ENCODE measurements at places on chromosomes 6 and 20.

- no peak for DNase-seq
Measured at GRCh38 chr6:15526212-15526701, 136.6 kb downstream of the DTNBP1 start.

DNA sequence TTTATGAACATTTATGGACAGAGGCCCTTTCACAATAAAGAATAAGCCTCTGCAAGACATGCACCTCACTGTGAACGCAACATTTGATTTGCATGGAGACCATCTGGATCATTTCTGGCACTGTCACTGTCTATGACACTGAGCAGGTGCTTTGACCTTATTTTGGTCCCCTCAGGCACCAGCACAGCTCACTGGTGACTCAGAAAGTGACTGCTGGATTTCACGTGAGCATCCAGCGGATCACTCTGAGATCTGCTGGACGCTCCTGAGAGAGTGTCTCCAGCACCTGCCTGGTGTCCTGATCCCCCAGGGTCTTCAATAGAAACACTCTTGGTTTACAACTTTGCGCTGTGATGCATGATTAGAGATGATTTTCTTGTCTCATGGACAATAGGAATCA lies 375.7 kb downstream of the TENT5A start:
- DNase-seq = no peak

GRCh38 chr6:52666071-52666470 lies 4.8 kb upstream of the TMEM14A start:
- DNase-seq = no peak

DNA sequence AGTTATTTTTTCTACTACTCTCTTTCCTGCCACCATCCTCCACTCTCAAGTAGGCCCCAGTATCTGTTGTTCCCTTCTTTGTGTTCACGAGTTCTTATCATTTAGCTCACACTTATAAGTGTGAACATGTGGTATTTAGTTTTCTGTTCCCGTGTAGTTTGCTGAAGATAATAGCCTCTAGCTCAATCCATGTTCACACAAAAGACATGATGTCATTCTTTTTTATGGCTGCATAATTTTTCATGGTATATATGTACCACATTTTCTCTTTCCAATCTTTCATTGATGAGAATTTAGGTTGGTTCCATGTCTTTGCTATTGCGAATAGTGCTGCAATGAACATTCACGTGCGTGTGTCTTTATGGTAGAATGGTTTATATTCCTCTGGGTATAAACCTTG lies 237.9 kb upstream of the FERMT1 start:
- DNase-seq = no peak

DNA sequence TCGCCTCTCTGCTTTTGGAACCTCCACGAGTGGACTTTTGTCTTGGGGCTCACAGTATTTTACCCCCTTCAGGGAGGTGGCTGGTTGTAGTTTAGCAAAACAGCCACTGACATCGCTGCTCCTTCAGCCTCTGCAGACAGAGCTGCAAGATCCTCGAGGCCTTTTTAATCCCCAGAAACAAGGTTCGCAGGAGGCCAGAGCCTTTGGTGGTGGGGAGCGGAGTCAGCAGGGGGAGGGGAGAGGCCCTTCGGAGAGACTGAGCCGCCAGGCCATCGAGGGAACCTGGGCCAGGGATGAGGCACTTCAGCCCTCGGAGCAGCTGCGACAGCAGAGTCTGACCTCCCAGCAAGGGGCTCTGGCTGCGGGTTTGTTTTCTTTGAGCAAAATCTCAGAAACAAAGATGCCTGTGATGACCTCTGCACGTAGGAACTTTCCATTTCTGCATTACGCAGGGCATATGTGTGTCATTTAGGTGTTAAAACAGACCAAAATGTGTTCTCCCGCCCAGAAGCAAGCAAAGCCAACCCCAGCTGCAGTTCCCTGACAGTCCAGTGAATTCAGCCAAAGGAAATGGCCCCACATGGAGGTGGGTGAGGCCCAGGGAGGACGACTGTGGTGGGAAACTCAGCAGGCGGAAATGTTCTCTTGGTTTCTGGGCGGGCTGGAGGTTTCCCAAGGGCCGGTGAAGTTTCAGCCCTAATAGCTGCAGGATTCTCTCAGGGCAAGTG lies 171.2 kb upstream of the SULF2 start:
- DNase-seq = no peak

DNA sequence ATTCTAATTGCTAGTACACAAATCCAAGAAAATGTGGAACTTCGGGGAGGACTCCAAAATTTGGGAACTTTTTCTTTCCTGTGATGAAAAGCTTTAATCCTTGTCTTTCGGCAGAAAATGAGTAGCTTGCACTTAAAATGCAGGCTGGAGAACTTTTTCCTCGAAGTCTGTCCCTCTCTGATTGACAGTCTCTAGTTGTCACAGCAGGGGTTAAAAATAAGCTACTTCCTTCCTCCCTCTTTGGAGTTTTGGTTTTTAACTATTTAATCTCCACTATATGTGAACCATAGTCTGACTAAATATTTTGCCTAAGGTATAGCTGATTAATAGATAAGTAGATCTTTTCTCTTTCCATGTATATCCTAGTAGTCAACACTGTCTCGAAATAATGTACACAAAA lies 66.8 kb upstream of the MBOAT1 start:
- DNase-seq = no peak

- DNase-seq = no peak
Measured at GRCh38 chr6:109393157-109393885, 11.1 kb upstream of the CD164 start.

- no peak for DNase-seq
Measured at GRCh38 chr6:129542705-129543104, 167.3 kb downstream of the ARHGAP18 start.

DNA sequence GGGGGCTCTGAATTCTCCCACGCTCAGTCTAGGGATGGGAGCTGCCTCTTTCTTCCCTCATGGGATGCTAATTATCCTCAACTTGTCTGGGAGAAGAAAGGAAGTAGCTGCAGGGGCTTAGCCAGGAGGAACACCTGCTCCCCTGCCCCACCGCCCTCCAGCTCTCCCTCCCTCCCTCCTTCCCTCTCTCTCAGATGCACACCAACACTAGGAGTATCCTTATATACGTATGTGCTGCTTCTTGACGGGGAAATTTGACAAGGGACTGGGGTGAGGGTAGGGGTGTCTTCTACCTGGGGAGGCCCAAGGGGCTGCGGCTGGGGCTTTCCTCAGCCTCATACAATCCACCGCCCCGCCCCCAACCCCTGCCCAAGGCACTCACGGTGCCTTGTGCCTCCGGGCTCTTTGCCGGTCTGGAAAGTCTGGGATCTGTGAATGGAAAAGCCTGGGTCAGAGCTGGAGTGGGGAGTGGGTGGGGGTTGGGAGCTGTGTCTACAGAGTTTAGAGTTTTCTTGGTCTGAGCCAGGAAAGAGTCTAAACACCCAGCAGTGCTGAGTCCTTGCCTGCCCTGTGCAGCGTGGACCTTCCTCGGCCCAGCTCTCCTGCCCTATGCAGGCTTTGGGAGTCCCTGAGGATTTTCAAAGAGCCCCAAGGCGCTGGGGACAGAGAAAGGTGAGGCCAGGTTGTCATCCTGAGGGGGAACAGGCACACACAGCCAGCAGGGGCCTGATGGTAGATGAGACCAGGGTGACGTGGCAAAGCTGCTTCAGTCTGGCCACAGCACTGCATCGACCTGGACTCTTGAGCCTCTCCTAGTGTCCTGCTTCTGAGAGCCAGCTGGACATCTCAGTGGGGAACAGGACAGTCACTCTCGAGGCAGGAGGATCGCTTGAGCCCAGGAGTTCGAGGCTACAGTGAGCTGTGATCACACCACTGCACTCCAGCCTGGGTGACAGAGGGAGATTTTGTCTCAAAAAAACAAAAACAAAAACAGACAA lies 29.3 kb upstream of the EMILIN3 start:
- no peak for DNase-seq

DNA sequence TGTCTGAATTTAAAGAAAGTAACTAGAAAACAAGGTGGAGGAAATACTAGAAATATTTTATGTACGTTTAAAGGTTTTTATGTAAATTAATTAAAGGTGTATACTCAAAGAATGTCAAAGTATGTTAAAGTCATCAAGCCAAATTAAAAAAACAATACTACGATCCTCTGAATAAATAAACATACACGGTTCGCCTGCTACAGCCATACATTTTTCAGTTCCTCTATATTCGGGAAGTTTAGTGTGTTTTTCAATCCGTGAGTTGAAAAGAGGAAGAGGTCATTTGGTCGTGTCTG lies 626 bp downstream of the STX7 start:
- DNase-seq = no peak

DNA sequence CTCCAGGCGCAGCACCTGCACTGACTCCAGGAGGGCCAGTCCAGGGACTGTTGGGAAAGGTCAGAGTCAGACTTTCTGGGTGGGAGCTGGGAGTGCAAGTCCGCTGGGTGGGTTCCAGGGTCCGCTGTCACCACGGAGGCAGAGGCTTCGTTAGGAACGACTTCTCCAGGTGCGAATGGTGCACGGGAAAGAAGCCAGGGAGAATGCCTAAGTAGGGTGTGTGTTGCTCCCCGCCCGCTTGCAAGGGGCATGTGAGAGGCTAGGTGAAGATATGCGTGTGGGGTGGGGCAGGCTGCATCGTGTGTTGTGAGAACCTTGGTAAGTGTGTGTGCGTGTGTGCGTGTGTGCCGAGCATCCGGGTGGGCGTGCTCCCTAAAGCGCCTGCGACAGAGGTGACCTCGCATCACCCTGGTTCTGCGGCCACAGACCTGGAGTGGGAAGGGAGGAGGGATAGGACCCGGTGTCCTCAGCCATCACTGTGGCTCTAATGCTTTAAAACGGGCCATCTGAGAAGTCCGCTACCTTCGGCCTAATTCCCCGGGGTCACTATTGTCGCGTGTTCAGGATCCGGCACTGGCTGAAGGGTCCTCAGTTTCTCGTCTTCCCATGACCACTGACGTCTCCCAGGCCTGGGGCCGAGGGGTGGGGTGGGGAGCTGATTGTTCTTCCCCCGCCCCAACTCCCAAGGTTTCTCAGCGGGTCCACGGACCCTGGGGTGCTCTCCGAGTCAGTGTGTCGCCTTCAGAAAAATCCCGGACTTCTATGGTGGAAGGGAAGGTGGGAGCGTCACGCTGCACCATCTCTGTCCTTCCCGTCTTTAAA lies 6.1 kb downstream of the SLC32A1 start:
- no peak for DNase-seq

DNA sequence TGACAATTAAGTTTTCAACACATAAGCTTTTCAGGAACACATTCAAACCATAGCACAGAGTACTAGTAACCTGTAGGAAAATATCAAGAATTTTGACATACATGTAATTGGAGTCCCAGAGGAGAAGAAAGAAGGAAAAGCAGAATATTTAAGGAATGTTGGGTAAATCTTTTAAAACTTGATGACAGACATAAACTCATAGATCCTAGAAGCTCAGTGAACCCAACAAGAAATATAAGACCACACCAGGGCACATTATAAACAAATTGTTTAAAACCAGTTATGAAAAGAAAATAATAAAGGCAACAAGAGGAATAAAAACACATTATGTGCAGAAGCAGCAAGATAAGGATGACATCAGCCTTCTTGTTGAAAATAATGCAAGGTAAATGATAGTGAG lies 151.5 kb upstream of the ATXN1 start:
- DNase-seq = no peak

DNA sequence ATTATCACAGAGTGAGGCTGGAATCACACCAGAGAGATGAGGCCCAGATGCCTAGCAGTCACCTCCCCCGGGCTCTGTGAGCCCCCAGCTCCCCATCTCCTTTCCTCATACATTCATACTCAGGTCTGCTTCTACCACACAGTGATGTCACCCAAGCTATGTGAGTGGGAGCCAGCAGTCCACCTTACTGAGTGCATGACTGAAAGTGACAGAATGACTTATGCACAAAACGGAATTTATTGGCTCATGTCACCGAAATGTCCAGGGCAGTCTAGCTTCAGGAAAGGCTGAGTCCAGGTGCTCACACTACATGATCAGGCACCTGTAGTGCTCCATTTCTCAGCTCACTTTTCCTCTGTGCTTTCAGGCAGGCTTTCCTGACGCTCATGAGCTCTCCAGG lies 36.7 kb upstream of the CCN6 start:
- no peak for DNase-seq

- DNase-seq = no peak
Measured at GRCh38 chr6:140854318-140854717, 1278.4 kb upstream of the GJE1 start.

DNA sequence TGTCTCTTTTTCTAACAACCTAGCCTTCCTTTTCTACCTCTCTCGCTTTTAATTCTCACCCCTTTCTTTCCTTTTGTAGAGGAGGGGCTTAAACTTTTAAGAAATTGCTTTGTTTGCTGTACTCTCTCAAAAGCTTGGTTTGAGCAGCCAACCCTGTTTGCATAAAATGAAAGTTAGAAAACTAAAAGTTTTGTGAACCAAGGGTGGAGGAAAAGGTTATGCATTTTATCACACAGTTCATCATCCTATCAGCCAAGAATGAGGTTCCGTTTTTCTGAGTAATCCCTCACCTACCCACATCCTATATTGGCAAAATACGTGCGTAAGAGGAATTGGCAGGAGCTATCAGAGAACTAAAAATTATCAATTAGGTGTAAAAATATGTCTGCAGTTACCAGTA lies 42.8 kb upstream of the LOC128125822 start:
- DNase-seq = no peak

DNA sequence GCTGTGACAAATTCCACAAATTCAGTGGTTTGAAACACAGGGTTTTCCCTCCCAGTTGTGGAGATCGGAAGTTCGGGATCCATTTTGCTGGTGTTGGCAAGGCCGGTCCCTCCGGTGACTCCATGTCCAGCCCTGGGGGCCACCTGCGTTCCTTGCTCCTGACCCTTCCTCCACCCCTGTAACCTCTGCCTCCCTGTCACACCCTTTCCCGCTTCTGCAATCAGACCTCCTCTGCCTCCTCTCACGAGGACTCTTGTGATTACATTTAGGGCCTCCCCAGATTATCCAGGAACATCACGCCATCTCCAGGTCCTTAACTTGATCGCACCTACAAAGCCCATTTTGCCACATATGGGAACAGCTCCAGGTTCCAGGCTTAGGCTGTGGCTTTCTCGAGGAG lies 12.5 kb downstream of the RPS6KA2 start:
- DNase-seq = no peak

DNA sequence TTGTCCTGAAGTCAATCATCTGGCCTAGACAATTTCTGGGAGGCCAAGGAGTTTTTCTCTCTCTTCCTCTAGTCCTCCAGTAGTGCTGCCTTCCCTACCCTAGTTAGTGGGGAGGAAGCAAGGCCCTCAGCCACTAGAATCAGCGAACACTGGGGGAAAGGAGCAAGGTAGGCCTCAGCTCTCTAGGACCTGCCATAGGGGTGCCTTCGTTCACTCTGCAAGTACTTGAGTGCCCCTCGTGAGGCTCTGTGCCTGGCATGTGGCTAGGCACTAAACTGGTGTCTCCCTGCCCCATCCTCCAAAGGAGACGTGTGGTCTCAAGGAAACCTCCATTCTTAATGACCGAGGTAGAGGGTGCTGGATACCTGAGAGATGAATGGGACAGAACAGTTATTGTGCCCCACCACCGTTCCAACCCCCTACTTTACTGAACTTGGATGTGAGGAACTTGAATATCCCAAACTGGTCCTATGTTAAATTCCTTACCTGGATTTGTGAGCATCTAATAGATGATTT lies 1.1 kb downstream of the DEF6 start:
- DNase-seq = no peak

GRCh38 chr6:71364889-71365542 lies 76.4 kb downstream of the OGFRL1 start:
- no peak for DNase-seq

- DNase-seq = no peak
Measured at GRCh38 chr6:3088446-3088845, 20.2 kb downstream of the RIPK1 start.
